ENCODE measurements at places on chromosomes 6 and 20. TPM values are rescaled to one million over a fixed set of nuclear protein-coding genes. Genes with fewer than 3 reads are reported as not detected.

C6orf52 gene
- 0.71 TPM for polyA plus RNA-seq

DNA sequence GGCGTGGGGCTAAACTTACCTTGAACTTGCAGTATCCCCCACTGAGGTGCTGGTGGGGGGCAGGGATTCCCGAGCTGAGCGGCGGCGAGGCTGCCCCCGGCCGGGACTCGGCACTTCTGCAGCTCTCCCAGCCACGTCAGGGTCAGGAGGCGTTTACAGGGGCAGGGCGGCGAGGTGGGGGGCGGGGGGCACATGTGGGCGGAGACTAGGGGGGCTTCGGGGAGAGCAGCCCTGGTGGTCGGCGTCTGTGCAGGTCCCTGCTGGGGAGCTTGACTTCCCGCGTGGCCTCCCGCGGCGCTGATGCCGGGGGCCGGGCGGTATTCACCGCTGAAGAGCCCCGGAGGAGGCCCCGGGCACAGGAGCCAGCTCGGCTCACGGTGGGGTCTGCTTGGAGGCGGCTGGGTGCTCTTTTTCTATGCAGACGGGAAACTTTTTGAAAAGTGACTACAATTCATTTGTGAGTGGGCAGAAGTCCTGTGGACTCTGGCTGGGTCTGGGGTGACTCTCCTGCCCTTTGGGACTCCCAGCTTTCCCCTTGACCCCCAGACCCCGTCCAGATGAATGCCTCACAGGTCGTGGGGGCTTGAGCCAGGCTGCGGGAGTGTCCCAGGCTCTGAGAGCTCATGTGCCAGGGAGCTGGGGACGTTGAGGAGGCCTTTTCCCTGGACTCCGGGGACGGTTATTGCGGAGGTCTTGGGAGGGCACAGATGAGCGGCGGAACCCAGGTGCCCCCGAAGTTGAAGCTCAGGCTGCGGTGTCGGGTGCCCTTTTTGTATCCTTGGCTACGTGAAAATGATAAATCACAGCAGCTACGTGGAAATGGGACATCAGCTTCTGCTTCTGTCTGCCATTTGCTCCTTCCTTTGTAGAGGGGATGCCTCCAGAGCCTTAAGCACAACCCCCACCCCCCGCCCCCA lies 75.9 kb upstream of the GATA5 start:
- H3K27ac ChIP-seq = no peak overlapping the region
- DNase-seq = no peak
- peaks cover 4% of the 10 kb centered on the region for H3K4me1 ChIP-seq

GRCh38 chr6:41497994-41498393 lies 48.2 kb upstream of the FOXP4 start:
- no peaks in the 10 kb centered on the region for H3K36me3 ChIP-seq
- no peak for DNase-seq
- no peak overlapping the region for H3K27ac ChIP-seq
- no peak overlapping the region for H3K4me3 ChIP-seq

DNA sequence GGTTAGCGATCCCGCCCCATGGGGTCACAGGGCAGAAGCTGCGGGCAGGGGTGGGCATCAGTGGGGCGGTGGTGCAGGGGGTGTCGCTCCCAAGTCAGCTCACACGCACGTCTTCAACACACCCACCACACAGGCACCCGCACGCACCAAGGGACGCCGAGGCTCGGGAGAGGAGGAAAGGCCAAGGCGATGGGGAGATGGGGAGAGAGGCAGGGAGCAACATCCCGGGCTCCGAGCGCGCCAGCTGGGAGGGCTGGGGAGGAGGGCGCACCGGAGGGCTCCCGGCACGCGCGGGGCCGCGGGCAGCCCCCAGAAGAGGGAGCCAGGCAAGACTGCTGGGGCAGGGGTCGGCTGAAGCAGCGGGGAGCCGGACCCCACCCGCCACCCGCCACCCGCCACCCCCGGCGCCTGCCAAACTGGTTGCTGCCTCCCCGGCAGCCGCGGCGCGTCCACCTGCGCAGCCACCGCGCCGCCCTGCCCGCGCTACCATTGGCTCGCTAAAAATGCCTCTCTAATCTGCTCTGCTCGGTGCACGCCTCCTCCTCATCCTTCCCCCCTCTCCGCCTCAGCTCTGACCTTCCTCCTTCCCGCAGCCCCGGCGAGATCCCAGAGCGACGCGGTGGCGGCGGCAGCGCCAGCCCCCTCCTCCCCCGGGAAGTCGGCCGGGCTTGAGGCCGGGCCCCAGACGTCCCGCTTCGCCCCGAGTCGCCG lies at the start of gene PACSIN1:
Gene PACSIN1, plus strand, starts transcription at position 546 of the 711 bp plus-strand sequence. CDS start 60,230 bp downstream, outside the sequence.
- no peak within 1 kb of the TSS for H3K4me3 ChIP-seq
- DNase-seq = no peak
- H3K36me3 ChIP-seq = no peaks in the 10 kb centered on the region
- H3K27me3 ChIP-seq = peaks cover 4% of the 10 kb centered on the region
- no peak within 1 kb of the TSS for H3K27ac ChIP-seq

DNA sequence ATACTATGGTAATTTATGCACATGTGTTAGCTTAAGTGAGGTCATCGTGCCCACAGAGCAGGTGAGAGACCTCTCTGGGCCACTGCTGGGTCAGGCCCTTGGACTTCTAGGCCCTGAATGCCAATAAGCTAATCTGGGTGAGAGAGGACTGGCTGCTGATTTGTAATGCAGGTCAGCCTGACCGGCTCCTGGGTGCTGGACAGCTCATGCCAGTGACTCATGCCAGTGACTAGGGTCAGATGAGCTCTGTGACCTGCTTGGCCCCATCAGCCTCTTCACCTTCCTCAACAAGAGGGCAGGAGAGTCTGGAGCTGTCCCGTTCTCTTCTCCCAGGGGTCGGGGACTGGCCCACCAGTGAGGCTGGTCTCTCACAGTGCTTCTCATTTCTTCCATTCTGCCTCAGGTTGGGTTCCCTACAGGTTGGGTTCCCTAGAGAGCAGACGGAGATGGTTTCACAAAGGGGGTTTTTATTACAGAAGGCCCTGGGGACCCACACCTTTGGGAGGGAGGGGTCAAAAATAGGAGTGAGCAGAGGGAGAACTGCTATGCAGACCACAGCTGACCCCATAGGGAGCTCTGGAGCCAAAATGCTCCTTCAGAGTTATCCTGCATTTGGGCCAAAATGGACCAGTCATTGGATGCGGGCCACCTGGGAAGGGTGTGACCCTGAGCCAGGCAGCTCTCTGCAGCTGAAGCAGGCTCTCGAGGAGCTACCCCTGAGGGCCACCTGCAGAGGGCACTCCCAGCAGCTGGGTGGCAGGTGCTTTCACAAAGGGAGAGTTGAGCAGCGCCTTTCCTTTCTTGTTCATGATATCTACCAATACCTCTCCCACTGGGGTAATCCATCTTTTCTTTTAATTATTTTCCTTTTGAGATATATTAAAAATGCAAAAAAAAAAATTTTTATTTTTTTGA lies 2.2 kb upstream of the OXT start:
- no peaks in the 10 kb centered on the region for H3K27me3 ChIP-seq
- no peak overlapping the region for H3K4me3 ChIP-seq
- peaks cover 7% of the 10 kb centered on the region for H3K4me1 ChIP-seq
- peak overlapping the region; percentile 56 for H3K27ac ChIP-seq
- H3K36me3 ChIP-seq = no peaks in the 10 kb centered on the region

- H3K4me1 ChIP-seq = no peaks in the 10 kb centered on the region
- no peak for DNase-seq
- H3K4me3 ChIP-seq = no peak overlapping the region
- no peaks in the 10 kb centered on the region for H3K36me3 ChIP-seq
These were observed 64.9 kb downstream of the C6orf58 start for GRCh38 chr6:127641905-127642304.

DNA sequence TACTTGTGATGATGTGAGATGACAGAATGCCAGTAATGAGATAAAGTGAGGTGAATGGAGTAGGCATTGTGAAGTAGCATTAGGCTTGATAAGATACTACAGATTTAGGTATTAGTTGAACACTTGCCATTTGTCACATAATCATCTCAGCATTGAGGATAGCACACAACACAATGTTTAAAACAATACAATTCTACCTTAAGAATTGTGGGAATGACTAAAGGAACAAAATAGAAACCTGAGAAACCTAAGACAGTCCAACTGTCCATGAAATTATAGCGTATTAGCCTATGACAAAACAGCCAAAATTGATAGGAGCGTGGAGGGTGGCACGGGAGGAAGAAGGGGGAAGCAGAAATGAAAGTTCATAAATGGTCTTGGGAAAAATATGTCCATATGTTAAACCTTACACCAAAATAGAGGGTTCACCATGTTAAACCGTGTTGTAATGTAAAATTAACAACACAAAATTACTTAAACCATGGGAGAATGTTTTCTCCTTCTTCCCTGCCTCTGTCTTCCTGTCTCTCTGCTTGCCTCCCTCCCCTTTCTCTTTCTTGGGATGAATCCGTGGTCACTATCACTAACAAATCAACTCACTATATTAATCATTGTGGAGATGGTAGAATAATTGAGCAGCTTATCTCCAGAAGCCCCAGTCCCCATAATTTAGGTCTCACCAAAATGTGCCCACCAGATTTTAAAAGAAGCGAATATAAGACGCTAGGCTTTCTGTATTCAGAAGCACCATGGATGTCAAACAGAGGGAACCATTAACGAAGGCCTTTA lies 33.0 kb upstream of the HFE start:
- peak overlapping the region; percentile 97 for H3K4me3 ChIP-seq
- no peak for DNase-seq
- peaks cover 2% of the 10 kb centered on the region for H3K4me1 ChIP-seq
- no peaks in the 10 kb centered on the region for H3K36me3 ChIP-seq
- no peaks in the 10 kb centered on the region for H3K27me3 ChIP-seq

- H3K4me3 ChIP-seq = no peak overlapping the region
- H3K27ac ChIP-seq = no peak overlapping the region
- H3K27me3 ChIP-seq = no peaks in the 10 kb centered on the region
- no peaks in the 10 kb centered on the region for H3K36me3 ChIP-seq
- DNase-seq = no peak
These were observed 24.9 kb downstream of the KIF13A start for GRCh38 chr6:17962436-17963031.

DNA sequence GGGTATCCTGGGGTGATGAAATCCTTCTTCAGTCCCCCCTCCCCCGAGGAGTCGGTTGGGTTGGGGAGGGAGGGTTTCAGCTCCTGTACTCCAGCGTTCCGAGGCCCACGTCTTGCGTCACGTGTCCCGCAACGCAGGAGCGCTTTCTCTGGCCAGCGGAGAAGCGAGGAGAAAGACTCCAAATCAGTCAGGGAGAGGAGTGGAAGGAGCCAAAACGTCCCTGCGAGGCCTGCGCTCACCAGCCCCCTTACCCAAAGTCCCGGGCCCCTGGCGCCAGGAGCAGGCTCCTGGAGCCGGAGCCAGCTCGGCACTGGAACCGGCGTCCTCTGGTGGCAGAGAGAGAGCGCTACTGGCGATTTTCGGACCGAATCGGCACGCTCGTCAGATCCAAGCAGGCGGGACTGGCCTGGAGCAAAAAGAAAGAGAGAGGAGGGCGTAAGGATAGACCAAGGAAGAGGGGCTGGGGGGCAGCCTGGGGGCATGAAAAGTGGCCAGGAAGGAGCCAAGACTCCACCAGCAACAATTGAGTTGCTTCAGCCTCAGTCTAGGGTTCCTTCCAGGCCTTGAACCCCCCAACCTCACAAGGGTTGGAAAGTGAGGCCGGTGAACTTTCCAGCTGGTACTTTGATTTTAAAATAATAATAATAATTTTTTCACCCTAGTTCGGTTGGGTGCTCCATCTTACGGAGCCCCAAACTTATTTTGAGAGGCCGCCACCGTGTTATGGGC lies at the start of gene GNAS:
Gene GNAS, plus strand, starts transcription at position 174 of the 729 bp plus-strand sequence.
- H3K4me1 ChIP-seq = peaks cover 6% of the 10 kb centered on the region
- no peaks in the 10 kb centered on the region for H3K36me3 ChIP-seq
- H3K27me3 ChIP-seq = peaks cover 2% of the 10 kb centered on the region
- peak; percentile 50 for DNase-seq
- H3K4me3 ChIP-seq = no peak within 1 kb of the TSS

GRCh38 chr6:37311741-37312473 lies 41.9 kb upstream of the RNF8 start:
- no peak overlapping the region for H3K27ac ChIP-seq
- no peak for DNase-seq
- H3K4me1 ChIP-seq = no peaks in the 10 kb centered on the region
- H3K36me3 ChIP-seq = peaks cover 17% of the 10 kb centered on the region
- H3K27me3 ChIP-seq = no peaks in the 10 kb centered on the region

DNA sequence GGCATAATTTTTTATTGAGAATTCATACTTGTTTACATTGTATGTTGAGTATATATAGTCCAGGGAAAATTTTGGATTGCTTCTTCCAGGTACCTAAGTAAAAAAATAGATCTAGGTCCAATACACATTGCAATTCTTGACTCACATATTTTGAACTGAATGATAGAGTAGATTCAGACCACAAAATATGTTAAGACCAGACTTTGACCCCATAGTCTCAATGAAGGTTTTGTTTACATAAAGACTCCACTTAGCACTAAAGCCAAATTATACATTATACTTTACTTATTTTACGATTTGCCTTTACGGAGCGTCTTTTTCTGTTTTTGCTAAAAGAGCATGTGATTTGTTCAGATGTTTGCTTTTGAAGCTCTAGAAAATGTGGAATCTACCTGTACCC lies 144.1 kb upstream of the PTCHD4 start:
- no peak overlapping the region for H3K4me3 ChIP-seq
- no peak overlapping the region for H3K27ac ChIP-seq
- H3K36me3 ChIP-seq = no peaks in the 10 kb centered on the region
- no peaks in the 10 kb centered on the region for H3K4me1 ChIP-seq
- DNase-seq = no peak

- no peak for DNase-seq
- no peak overlapping the region for H3K4me3 ChIP-seq
- no peaks in the 10 kb centered on the region for H3K27me3 ChIP-seq
These were observed 1.1 kb upstream of the PAQR8 start for GRCh38 chr6:52360601-52361413.

GRCh38 chr6:6556161-6556737 lies 32.3 kb upstream of the LY86 start:
- no peak for DNase-seq
- no peak overlapping the region for H3K27ac ChIP-seq
- peaks cover 4% of the 10 kb centered on the region for H3K4me1 ChIP-seq
- no peaks in the 10 kb centered on the region for H3K27me3 ChIP-seq

GRCh38 chr6:13447949-13448724 lies 39.3 kb downstream of the GFOD1 start:
- H3K4me3 ChIP-seq = no peak overlapping the region
- H3K27ac ChIP-seq = no peak overlapping the region
- H3K27me3 ChIP-seq = no peaks in the 10 kb centered on the region
- DNase-seq = no peak
- no peaks in the 10 kb centered on the region for H3K4me1 ChIP-seq
- H3K36me3 ChIP-seq = no peaks in the 10 kb centered on the region

DNA sequence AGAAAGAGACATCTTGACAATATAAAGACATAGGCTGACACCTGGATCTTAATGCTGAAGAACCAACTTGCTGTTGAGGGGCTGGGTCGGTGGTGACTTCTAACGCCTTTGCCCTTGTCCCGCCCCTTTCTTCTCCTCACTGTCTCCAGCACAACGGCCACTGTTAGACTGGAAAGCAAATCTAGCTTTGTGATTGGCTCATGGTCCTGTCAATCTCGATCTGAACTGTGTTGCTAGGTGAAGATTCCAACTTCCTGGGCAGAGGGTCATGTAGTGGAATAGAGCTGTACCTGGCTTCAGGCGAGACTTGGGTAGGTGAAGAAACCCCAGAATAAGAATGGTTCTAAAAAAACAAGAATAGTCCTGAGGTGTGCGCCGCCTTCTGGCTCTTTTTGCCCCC lies at the start of gene PGK2:
Gene PGK2, minus strand, starts transcription at position 110 of the 400 bp plus-strand sequence. Its CDS starts 98 bp downstream, at position 12.
- no peak within 1 kb of the TSS for H3K27ac ChIP-seq
- DNase-seq = no peak
- H3K36me3 ChIP-seq = no peaks in the 10 kb centered on the region
- no peaks in the 10 kb centered on the region for H3K27me3 ChIP-seq
- H3K4me3 ChIP-seq = no peak within 1 kb of the TSS
